ENCODE measurements at places on chromosomes 3 and 15.
A peak's percentile ranks its signal among the peaks of the same experiment; 100 is the strongest.

DNA sequence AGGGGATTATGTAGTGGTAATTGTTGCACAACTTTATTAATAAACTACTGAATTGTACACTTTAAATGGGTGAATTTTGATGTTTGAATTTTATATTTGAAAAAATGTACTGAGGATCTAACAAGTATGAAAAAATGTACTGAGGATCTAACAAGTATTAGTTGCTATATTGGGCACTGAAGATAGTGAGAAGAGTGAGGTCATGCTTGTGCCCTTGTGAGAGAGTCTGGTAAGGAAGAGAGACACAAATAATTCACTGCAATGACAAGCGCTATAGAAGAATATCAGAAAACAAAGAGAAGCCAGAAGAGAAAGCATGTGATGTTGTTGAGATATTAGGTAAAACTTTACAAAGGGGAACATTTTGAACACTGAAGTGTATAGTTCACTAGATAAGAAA, 137.6 kb downstream of the DTWD1 start:
- no peak for DNase-seq

DNA sequence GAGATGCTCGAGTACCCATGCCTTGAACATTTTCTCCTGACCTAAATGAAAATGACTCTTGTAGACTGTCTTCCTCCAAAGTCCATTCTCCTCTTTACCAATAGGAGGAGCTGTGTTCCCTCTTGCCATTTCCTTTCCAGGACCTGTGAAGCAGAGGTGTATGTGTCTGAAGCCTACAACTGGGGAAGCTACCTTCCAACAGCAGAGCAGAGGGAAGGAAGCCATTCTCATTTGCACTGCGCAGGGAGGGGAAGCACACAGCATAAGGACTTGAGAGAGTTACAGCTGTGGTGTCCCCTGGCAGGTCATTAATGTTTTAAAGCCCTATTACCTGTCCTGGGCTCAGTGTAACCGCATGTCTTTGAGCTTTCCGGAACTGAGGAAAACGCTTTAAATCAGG, 38.7 kb downstream of the HSPBAP1 start:
- DNase-seq: peak; percentile 90

- DNase-seq: no peak
Observed at GRCh38 chr3:171321559-171322360, 138.4 kb downstream of the TNIK start.

DNA sequence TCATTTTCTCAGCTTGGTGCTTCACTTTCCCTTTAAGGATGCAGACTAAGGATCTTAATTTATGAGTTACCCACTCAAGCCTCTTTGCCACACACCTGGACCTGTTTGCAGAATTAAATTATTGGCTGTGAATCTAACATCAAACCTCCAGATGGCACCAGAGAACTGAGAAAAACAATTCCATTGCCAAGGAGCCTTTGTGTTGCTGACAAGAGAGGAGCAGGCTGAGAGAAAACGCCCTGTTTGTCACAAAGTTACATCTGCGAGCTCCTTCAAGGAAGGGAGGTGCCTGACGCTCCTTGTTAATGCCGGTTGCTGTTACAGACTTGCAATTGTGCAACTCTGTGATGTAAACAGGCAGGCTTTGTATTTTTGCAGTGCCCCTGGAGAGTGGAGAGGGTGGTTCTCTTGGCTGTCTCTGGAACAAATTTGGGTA, 36.3 kb upstream of the TMC3 start:
- DNase-seq: peak; percentile 90

GRCh38 chr3:145333931-145334330, 827.1 kb downstream of the PLOD2 start:
- no peak for DNase-seq
